NCI-H187 treated with DMSO at 0.1 percent for 48 hours (cell line): ENCODE measurements at places on chromosomes 3 and 15.

DNA sequence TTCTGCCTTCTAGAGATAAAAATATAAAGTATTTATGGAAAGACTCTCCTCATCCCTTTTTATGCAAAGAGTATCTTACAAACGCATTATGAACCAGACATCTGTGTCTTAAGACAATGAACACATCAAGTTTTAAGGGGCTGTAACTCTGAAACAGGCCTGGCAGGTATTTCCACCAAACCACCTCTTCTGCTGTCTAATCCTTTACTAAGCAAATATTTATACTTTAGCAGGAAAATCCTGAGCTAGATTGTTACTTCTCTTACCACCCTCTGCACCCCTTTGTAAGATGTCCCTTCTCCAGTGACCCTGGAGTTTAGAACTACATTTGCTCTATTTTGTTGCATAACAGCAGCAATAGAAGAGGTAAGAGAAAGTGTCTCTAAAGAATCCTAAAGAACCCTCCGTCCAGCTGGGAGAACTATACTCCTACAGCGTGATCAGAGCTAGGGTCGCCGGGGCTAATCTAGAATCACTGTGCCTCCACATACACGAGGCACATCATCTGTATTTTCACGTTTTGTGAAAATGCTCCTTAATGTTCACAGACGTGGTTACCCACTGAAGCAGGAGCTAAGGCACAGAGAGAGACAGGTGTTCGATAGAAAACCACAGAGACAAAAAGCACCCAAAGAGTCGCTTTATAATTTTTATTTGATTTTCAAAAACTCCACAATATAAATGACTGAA, 129.6 kb downstream of the FOXP1 start:
- no peak for DNase-seq

DNA sequence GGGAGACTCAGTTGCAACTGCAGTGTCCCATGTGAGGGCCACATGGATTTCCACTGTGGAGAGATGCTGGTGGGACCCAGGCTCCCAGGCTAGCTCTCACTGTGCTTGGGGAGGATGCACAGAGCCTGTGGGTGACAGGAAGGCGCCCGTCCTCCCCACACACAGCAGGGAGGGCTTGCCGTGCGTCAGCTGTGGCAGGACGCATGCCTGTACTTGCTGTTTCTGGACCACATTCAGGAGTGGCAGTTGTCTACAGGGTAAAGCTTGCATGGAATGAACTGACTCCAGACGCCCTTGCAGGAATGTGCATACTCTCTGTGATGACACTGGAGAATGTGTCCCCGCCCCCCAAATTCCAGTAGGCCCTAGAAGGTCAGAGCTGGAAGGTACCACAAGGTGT, 63.8 kb upstream of the SNRPA1 start:
- no peak for DNase-seq

DNA sequence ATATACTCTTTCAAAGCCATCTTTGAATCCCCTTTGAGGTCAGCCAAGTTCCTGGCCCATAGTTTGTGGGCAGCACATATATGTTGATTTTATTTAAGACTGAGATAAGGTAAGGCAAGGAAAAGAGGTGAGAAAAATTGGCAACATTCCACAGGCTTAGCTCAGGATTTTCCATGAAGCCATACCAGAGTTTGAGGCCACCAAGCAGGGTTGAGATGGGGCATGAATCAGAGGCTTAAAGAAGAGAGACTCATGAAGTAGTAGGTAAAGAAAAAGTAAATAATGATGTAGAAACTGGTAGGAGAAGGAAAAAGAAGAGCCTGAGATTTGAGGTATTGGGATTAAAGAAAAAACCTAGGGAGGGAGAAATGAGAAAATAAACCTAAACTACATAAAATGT, 89.2 kb downstream of the MYO5A start:
- DNase-seq = no peak

DNA sequence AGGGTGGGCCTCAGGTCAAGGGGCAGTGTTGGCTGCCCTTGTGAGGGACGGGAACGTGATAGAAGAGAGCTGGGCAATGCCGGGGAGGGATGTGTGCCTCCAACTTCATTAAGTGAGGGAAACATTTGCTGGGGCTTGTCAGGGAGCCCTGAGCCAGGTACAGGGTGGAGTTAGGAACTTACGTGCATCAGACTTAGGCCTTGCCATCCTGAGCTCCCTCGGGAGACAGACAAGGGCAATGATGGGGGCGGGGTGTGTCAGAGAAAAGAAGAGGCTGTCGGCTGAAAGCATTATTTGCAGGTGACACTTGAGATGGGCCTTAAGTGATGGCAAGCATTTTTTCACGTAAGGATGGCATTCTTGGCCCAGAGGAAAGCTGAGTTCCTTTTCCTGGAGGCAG, 1.6 kb downstream of the FAM131A start:
- DNase-seq = peak; percentile 71

- DNase-seq = no peak
These were observed 846.5 kb upstream of the ALCAM start for GRCh38 chr3:104520228-104520655.

DNA sequence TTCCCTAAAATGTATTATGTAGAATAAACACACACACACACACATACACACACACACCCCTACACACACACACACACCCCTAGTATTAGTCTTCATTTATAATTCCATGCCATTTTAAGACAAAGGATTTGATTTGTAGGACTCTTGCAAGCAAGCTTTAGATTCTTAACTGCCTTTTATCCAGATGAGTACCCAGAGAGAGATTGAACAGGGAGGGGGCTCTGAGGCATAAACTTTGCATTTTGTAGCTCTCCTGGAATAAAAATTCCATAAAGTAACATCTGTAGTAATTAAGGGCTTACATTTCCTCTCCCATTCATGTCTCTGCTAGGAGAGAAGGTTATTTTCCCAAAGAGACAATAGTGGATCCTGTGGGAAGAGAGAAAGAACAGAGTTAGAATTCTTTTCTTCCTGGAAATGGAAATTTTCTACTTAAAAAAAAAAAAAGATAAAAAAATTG, 479.4 kb downstream of the RBMS3 start:
- no peak for DNase-seq

GRCh38 chr15:84736375-84736774, 12.0 kb upstream of the ZNF592 start:
- DNase-seq = no peak

DNA sequence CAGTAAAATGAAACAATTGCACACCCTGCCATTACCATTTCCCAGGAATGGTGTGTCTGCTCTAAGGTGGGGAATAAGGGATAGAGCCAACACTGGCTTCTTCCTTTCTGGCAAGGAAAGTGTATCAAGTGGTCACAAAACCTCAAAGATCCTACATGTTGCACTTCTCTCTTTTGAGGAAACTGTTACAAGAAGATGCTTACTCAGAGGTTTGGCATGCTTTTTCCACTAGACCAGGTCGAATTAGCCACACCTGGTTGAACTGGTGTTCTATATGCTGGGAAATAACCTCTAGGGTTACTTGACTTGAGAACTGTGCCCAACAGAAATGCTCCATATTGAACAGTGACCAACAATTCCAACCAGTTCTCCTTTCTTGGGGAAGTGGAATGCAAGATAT, 102.9 kb downstream of the LRRN1 start:
- DNase-seq = no peak

DNA sequence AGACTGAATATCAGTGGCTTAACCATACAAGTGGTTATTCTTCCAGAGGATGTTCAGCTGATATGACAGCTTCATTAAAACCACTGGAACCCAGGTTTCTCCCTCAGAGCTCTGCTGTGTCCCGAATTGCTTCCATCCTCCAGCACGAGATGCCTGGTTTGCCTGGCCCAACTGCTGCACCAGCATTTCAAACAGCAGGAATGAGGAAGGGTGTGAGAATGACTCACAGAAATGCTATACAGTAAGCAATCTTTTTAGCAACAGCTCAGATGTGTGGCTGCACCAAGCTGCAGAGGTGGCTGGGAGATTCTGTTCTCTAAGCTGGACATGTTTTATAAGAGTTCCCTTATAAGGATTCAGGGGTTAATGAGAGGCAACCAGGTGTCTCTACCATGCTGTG, 271.0 kb downstream of the GABRG3 start:
- no peak for DNase-seq

- DNase-seq = no peak
These were observed 55.5 kb upstream of the AGTR1 start for GRCh38 chr3:148642214-148642613.
